ENCODE measurements at places on chromosomes 11 and 22. TPM values are rescaled to one million over a fixed set of nuclear protein-coding genes. Genes with fewer than 3 reads are reported as not detected.

HEPHL1 gene
- 0.30 TPM for total RNA-seq

OR5T2 gene
- not detected for total RNA-seq

NECTIN1 gene
- 2.5 TPM for total RNA-seq

SCARF2 gene
- 21.0 TPM for total RNA-seq
